ENCODE measurements at places on chromosomes 13 and 19.

- DNase-seq = no peak
Measured at GRCh38 chr19:47157431-47158321, 27.0 kb downstream of the SAE1 start.

DNA sequence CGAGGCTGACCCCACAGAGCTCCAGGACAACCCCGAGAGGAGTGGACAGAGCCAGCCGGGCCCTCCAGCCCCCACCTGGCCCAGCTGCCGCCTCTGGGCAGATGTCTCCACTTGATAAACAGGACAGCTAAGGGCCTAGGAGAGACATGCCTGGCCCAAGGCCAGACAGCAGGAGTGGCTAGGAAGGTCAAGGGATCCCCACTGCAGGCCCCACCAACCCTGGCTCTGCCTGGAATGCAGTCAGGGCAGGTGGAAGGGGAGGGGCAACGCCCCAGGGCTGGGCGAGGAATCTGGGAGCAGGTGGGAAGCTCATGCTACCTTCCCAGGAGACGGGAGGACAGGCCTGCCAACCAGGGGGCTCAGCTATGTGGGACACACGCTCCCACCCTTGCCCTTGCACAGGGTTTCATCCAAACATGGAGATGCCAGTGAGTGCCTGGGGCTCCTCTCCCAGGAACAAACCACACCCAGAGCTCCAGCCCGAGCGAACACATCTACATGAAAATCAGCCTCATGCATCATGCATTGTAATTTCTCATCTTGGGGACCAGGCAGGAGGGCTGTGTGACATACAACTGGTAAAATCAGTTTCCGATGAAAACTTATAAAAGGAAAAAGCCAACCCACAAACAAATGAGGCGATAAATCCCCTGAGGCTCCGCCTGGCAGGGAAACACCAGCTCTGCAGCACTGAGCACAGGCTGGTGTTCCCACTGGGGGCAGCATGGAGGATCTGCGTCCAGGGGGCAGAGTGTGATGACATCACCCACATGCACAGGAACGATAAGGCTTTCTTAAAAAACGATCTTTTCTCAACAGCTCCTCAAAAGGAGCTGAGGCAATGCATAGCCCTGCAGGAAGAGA is 25.0 kb downstream of the SH3GL1 start:
- no peak for DNase-seq

GRCh38 chr13:89113744-89114143 is 1442.6 kb downstream of the SLITRK5 start:
- no peak for DNase-seq

- DNase-seq = no peak
Measured at GRCh38 chr19:6498294-6499036, 3.6 kb downstream of the TUBB4A start.

GRCh38 chr13:32746474-32746873 is 160.2 kb downstream of the PDS5B start:
- DNase-seq = no peak

DNA sequence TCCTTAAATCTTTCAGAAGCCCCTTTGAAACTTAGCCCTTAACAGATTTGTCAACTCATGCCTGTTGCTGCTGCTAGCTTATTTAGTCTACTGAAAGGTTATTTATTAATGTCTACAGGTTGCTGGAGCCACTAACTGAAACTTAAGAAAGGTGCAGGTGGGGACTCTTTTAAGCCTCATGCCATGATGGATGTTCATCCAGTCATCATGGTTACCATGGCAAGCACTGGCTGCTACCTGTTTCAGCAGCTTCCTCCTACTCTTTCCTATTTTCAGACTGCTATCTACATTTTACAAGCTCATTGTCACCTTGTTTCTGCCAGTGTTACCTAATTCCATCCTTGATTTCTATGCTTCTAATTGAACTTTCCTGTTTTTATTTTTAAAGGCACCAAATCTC is 27.1 kb downstream of the DGKH start:
- DNase-seq = no peak

DNA sequence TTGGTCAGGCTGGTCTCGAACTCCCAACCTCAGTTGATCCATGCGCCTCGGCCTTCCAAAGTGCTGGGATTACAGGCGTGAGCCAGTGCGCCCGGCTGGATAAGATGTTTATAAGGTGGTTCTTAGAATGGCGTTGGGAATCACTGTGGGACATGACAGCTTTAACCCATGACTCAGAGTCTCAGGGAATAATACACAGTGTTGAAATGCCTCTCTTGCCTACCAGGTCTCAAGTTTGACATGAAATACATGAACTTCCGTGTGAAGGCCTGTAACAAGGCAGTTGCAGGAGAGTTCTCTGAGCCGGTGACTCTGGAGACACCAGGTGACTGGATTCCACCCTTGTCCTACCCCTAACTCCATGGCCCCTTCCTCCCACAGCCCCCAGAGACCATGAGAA is 12.6 kb downstream of the FSD1 start:
- no peak for DNase-seq

GRCh38 chr13:20461860-20462532 is 63.7 kb downstream of the CRYL1 start:
- no peak for DNase-seq

GRCh38 chr19:57829316-57829715 is 783 bp upstream of the ZNF587B start:
- no peak for DNase-seq

DNA sequence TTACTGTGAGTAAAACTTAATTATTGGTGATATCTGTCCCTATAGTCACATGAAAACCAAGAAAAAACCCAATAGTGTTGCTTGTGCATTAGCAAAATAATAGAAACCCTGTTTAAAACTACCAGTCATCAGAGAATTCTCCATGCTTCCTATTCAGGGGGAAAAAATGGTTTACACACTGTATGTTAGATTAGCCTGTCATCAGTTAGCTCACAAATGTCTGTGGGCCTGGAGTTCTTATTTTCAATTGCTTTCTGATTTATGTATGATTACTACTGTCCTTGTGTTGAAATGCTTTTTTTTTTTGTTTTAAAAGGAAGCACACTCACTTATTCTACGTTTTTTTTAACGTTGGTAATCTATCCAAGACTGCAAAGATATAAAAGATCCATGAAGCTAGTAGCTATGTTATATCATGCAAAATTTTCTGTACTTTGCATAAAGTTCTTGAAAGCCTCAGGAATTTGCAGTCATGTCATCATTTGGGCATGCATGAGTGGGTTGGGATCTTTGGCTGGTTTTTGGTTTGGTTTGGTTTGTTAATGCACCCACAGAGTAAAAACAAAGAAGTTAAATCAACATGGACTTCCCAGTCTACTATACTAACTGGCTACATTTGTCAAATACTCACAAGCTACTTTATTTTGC is 25.9 kb downstream of the RXFP2 start:
- no peak for DNase-seq

DNA sequence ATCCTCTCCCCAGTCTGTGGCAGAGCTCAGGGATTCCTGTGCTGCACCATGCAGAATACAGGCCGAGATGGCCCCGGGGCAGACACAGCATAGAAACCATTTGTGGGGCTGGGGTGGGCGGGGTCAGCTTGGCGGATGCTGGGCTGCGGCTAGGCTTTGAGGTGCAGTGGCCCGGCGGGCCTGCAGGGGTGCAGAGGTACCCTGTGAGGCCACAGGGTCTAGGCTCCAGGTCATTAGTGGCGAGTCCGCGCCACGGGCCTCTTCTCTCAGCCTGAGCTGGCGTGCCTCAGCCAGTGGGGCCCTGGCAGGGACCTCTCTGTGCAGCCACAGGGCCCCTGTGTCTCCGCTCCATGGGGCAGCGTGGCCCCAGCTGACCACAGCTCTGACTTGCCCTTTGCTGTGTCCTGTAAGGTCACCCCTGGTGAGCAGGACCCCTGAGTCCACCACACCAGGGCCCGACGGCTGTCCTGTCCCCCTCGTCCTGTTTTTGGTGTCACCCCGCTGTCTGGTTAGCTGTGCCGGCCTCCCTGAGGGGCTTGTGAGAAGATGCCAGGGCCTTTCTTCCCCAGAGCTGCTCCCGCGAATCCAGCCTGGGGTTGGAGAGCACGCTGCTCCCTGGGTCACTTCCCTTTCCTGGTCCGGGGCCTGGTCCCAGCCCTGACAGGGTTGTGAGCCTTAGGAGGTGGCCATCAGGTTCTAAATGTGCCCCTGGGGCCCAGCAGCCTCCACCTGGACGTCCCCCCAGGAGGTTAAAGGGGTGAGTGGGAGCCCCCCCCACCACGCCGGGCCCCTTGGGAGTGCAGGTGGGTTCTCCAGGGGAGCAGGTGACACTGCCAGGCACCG is 12.1 kb downstream of the KDM4B start:
- DNase-seq = no peak

DNA sequence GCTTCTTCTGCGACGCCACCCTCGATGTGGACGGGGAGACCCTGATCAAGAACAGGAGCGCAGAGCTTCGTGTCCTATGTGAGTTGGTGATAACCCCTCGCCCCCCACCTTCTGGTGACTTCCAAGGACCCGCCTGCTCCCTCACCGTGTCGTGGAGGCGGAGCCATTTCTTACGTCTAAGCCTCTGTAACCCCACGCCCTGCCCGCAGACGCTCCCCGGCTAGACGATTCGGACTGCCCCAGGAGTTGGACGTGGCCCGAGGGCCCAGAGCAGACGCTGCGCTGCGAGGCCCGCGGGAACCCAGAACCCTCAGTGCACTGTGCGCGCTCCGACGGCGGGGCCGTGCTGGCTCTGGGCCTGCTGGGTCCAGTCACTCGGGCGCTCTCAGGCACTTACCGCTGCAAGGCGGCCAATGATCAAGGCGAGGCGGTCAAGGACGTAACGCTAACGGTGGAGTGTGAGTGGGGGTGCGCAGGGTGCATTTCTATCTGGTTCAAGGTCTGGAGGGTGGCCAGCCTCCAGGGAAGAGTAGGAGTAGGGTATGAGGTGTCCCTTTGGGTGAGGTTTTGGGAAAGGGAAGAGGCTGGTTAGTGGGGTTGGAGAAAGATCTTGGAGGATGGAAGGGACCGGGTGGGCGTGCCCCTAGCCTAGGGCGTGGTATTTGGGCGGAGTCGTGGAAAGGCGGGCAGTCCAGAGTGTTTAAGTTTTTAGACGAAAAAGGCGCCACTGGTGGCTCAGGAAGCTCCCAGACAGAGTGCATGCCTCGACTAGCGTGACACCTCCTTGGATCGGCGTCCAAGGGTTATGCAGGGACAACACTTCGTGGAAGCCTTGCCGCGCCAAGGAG is 3.3 kb downstream of the ICAM5 start:
- no peak for DNase-seq

DNA sequence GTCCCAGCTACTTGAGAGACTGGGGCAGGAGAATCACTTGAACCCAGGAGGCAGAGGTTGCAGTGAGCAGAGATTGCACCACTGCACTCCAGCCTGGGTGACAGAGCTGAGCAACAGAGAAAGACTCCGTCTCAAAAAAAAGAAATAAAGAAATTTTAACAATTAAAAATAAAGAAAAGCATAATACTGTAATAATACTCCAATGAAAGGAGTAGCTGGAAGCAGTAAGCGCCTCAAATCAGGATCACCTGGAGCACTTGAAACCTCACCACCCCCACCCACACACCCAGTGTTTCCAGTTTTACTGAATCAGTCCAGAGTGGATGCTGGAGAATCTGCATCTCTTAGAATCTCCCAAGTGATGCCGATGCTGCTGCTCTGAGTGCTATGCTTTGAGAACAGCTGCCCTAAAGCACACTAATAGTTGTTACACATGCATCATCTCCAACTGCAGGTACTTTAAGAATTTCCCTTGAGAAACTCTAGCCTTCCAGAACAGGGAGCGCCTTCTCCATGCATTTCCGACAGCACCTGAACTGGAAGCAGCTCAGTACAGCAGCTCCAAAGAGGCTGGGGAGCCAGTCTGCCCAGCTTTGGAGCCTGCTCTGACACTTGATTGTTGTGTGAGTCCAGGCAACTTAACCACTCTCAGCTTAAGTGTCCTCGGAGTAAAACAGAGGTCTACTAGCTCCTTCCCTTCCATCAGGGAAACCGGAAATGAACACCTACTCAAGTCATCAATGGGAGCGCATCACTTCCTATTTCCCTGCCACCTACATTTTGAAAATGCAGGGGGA is 2.9 kb downstream of the ABCC4 start:
- no peak for DNase-seq

DNA sequence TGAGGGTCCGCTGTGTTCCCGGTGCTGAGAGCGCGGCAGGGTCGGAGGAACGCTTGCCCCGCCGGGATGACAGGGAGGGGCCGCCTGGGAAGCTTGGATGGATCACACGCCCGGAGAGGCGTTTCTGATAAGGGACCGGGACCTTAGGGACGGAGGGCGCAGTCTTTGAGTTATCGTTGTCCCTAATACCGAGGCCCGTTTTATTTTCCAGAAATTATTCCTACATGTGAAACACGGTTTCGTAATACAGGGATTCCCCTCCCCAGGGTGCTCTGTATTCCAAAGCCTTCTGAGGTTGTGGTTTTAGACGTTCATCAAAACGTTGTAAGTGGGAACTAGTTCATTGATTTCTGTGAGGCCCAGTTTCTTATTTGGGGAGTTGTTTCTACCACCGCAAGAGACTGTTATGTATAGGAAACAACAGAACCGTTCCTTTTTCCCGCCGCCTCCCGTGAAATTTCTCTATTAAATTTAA is 752 bp downstream of the PDCD5 start:
- no peak for DNase-seq

DNA sequence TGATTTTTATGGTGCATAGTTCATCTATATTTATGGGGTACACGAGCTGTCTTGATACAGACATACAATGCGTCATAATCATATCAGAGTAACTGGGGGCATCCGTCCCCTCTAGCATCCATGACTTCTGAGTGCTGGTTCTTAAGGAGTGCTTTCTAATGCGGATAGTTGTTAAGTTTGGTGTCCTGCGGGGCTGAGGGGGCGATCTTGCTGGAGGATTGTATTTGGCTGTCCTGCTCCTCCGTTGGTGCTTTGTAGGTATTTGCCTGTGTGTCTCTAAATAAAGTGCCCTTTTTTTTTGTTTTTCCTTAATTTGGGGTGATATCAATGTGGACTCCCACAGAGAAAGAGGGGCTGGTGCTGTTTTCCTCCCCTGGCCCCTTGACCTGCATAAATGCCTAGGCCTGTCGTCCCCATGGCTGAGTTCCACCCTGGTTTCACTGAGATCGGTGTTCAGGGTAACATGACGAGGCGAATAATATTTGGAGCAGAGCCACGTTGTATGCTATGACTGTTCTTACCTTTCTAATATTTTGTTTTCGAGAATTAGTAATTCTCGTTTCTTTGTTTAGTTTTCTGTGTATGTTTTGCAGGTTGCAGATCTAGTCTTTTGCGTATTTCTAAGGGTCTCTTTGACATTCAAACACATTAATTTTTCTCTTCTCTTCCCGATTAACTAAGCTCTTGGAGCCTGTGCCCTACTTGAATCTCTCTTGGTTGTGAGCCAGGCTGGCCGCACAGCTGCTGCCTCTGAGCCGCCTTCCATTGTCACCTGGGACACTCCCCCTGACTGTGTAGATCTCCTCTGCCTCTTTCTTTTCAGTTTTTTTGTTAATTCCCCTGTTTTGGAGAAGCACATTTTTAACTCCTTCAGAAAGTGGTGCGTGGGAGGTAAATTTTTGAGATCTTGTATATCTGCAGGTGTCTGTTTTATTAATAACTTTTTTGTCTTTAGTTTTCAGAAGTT is 100.3 kb downstream of the ARHGEF7 start:
- DNase-seq = no peak

Data from cerebellar nuclear complex (tissue), 1 donor.